ENCODE measurements at places on chromosomes 2 and 18. TPM values are rescaled to one million over a fixed set of nuclear protein-coding genes. Genes with fewer than 3 reads are reported as not detected.

GRCh38 chr18:25843791-25844190, 246.6 kb downstream of the SS18 start:
- DNase-seq, result no peak

DNA sequence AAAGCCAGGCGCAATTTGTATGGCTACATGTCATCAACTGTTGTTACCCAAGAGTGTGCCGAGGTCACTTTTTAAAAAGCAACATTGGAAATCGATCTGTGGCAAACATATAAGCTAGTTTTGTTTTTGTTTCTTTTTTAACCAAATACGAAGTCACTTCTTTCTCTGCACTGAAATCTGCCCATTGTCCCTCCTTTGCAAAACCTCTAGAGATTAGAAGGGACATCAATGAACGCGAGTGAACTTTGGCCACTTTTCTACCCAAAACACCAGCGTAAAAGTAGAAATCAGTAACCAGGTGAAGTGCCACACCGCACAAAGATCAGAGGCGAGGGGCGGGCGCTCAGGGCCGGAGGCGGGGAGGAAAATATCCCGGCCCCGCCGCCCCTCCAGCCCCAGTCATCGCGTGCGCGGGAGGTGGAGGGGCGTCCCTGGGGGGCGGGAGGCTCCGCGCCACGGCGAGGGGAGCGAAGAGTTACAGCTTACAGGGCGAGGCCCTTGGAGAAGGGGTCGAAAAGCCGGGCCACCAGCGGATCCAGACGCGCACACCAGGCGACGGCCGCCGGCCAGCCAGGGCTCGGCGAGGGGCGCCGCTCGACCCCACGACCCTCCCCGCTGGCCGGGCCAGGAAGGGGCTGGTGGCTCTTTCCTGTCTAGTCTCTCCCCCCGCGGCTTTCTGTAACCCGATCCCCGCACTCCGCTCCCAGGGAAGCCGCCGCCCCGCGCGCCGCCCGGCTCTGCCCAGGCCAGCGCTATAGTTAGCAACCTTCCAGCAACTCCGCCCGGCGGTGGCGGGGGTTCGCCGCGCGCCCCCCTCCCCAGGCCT, 993 bp downstream of the RBMS1 start:
- peak; percentile 69 for DNase-seq

- DNase-seq, result no peak
These were observed 55.3 kb downstream of the G6PC2 start for GRCh38 chr2:168956392-168956791.

DNA sequence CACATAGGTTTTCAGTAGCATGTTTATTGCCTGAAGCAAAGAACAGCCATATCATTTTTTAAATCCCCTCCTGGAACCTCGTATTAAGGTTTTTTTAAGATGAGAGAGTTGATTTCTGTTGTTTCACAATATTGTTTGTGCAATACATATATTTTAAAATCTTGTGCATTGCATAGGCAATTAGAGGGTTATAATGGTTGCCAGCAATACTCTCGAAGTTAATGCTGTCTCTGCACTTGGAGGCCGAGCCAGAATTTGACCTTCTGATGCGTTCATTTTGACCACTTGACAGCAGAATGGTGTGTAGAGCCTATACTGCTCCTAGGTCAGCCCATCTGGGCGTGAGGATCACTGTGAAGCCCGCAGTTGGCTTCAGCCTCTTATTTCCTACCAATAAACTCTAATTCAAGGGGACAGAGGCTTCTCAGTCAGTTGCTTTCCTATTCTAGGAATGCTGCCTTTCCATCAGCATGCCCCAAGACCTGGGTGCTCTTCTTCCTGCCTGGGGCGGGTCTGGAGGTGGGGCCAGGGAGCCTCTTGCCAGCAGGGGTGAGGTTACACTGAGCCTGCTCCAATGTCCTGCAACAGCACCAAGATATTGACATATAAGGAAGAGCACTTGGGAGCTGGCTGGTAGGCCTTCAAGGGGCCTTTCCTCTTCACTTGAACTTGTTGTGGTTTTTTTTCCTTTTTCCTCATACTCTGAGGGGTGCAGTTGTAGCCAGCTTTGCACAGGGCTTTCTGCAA, 91.4 kb upstream of the BCL2L11 start:
- no peak for DNase-seq

DNA sequence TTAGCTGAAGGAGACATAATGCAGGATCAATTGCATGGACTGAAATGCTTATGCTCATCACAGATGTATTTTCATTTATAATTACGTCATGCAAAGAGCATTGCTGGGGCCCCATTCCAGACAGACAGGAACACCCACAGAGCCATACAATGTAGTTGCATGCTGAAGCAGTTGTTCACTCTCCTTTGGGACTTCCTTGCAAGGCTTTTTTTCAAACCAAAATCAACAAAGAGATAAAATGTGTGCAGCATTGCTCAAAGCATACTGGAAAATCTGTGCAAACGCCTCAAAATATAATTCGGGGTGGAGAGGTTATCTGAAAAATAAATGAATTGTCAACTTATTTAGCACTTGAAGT, 463.2 kb downstream of the CDH2 start:
- no peak for DNase-seq

- DNase-seq, result no peak
These were observed 1.3 kb upstream of the GPC1 start for GRCh38 chr2:240433973-240434727.

DNA sequence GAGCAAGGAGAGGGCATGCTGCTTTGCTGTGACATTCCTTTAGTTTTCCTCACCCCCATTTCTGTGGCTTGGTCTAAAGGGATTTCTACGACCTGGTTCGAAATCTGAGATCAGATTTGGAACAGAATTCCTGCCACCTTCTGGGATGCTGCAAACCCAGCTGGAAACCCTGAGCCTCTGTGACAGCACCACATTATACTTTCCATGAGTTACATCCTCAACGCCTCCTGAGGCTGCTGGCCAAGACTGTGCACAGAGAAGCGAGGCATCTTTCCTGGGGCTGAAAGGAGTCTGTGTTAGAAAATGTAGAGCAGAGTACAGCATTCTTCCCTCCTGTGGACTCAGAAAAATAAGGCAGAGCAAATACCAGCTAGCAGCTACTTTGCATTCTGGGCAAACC, 138.1 kb upstream of the CHAC2 start:
- no peak for DNase-seq

GRCh38 chr2:135974036-135974435, 11.4 kb downstream of the DARS1 start:
- DNase-seq, result no peak

- DNase-seq, result no peak
These were observed 68.2 kb downstream of the MAP4K3 start for GRCh38 chr2:39368846-39369245.

DNA sequence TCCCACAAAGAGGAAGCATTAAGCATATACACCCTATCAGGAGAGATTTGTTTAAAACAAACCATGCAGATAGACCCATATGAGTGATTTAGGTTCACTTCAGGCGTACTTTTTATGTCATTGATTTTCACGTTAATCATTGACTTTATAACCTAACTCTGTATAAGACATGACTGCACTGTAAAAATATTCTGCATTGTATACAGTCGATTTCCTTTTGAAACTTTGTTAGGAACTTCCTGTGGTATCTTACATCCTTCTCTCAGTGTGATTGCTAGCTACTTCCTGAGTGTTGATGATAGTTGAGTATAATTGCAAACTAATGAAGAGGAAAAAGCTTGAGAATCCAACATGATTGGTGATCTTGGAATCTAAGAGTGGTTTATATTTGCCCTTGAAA, 69.4 kb downstream of the XIRP2 start:
- DNase-seq, result no peak

GRCh38 chr2:7027956-7028655, 110.9 kb downstream of the RNF144A start:
- DNase-seq, result no peak

DNA sequence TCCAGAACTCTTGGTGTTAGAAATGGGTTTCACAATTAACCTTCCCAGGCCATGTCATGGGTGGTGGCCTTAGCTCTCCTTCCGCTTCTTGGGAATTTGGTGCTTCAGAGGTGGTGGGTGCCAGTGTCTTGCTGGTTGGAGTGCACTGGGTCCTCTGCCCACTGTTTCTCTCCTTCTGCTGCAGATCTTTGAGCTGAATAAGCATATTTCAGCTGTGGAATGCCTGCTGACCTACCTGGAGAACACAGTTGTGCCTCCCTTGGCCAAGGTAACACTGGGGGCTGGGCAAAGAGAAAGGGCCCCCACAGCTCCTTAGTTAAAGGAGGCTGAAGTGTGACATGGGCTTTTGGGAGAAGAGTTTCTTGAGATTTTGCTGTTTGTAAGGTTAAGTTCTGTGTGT, 32.0 kb upstream of the PRLH start:
- no peak for DNase-seq

DNA sequence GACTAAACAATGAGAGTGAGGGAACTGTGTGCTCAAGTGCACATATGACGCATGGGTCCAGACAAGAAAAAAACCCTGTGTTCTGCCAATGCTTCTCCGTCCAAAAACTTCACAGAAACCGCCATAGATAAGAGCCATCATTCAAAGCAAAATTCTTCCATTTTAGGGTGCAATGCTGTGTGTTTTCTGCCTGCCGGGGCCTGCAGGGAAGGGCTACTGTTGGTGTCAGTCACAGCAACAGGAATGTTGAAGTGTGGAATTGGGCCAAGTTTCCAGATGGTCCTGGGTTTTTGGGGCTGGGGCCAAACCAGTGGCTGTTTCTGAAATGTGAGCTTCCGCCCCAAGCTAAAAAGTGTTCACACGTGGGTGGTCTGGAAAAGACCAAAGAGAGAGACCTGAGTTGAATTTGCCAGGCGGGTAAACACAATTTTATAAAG, 677 bp upstream of the MC2R start:
- no peak for DNase-seq

DNA sequence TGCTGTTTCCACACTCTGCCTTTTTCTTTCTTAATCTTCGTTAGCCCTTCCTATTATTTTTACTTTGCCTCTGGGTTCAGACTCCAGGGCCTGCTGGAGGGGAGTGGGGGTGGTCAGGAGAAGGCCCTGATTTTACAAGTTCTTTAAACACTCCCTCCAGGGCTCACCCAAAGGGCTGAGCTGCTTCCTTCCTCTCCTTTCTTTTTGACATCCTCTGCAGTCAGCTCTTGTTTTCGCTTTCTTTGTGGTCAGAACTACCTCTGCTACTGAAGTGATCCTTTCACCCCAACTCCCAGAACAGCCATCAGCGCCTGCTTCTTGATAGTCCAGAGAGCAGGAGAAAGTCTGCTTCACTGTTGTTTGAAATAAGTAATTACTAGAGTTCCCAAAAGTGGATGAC, 925.7 kb downstream of the EPHA4 start:
- no peak for DNase-seq

GRCh38 chr2:7121851-7122250, 204.6 kb downstream of the RNF144A start:
- DNase-seq, result no peak

DNA sequence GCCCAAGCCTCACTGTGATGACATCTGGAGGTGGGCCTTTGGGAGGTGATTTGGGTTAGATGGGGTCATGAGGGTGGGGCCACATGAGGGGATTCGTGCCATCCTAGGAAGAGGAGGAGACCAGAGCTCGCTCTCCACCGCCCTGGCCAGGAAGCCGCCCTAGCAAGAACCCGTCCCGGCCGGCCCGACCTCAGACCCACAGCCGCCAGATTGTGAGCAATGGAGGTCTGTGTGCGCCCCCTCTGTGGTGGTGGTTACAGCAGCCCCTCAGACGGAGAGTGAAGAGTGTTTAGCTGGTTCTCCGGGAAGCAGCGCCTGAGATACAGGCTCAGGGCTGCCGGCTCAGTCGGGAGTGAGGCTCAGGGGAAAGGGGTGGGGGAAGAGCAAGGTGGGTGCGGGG, 83.3 kb downstream of the RTP5 start:
- no peak for DNase-seq

DNA sequence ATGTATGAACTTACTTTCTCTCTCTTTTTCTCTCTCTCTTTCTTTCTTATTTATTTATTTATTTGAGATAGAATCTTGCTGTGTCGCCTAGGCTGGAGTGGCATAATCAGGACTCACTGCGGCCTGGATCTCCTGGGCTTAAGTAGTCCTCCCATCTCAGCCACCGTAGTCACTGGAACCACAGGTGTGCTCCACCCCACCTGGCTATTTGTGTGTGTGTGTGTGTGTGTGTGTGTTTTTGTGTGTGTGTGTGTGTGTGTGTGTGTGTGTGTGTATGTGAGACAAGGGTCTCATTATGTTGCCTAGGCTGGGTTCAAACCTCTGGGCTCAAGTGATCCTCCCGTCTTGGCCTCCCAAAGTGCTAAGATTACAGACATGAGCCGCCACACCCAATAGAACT, 64.3 kb downstream of the KIAA1328 start:
- no peak for DNase-seq

DNA sequence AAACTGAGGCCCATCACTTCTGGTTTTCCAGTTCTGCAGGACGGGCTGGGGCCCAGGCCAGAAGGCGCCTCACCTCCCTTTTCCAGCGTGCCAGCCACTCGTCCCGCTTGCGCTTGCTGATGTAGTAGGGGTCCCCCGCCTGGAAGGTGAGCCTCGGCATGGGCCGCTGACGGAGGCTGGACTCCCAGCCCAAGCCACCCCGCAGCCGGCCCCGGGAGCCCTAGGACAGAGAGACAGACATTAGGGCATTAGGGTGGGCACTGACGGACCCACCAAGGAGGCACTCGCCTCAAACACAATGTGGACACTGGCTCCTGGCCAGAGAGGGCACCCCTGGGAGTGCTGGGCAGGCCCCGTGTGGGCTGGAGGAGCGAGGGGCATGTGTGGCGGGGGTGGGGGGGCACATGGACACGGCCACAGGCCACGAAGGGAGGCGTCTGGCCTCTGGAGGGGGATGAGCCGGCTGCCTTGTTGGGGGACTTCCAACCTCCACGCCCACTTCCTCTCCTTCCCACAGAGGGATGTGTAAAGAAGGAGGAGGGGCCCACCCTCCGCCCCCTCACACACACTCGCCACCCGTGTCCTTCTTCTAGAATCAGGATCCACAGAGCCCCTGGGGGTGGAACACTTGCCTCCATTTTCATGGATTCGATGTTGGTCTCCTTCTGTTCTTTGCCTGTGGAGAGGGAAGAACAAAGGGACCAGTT, 66.7 kb downstream of the DNMT3A start:
- no peak for DNase-seq

DNA sequence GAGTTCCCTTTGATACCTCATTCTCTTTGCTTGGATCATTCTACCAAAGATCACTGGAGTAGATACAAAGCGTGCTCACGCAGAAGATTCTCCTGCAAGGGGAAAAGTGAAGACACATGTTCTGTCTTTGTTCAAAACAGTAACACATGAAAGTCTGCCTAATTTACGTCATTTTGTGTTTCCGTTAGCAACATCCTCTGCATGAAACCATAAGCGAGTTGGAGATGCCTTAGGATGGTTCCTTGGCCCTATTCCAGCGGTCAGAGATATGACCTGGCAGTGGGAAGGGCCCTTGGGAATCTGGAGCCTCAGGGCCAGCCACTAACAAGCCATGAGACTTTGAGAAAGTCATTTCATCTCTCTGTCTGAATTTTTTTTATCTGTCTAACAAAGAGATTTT, 180.9 kb upstream of the TWIST2 start:
- no peak for DNase-seq

Gene UPP2
- total RNA-seq, result not detected

Gene SNRNP27
- total RNA-seq, result 67.8 TPM

Gene SLC35F6
- total RNA-seq, result 28.9 TPM

Gene FSHR
- total RNA-seq, result not detected

Gene TMEM178A
- 12.0 TPM for total RNA-seq

Gene CDK15
- total RNA-seq, result not detected

Gene FSIP2
- total RNA-seq, result 10.1 TPM

Gene DNER
- total RNA-seq, result 4.0 TPM

Gene KCNG2
- total RNA-seq, result not detected

Gene TUBA3D
- total RNA-seq, result not detected

Gene GNLY
- not detected for total RNA-seq

Gene WNT6
- total RNA-seq, result not detected

Gene ACKR3
- 24.5 TPM for total RNA-seq

Data from neural crest cell (in vitro differentiated cells).